CD4-positive, alpha-beta T cell (primary cell): ENCODE measurements at places on chromosomes 12 and 14. TPM values are rescaled to one million over a fixed set of nuclear protein-coding genes. Genes with fewer than 3 reads are reported as not detected.

DNA sequence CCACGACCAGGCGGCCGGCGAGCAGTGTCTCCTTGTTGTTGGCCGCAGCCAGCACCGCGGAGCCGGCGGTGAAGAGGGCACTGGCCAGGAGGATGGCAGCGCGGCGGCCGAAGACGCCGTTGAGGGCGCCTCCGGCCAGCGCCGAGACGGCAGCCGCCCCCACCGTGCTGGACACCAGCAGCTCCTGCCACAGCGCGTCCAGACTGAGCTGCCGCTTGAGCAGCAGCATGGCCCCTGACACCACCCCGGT, 691 bp downstream of the SLC2A13 start:
- peaks cover 9% of the 10 kb centered on the region for H3K27me3 ChIP-seq
- peaks cover 27% of the 10 kb centered on the region for H3K4me1 ChIP-seq
- no peak for DNase-seq
- no peak overlapping the region for H3K27ac ChIP-seq
- no peaks in the 10 kb centered on the region for H3K36me3 ChIP-seq

DNA sequence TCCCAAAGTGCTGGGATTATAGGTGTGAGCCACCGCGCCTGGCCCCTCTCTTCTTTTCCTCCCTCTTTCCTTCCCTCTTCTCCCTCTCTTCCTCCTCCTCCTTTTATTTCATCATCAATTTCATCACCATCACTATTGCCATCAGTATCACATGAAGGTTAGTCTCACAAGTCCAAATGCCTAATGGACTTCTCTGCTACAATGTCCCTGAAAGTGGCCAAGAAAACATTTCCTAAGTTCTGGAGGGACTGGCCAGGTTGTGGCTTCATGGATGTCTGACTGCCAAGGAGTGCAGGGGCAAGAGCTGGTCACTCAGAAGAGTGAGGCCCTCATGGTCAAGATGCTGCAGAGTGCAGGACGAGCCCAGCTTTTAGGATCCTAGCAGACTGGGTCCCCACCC, 97.6 kb downstream of the SYNE3 start:
- no peaks in the 10 kb centered on the region for H3K4me1 ChIP-seq
- no peaks in the 10 kb centered on the region for H3K27me3 ChIP-seq
- no peak overlapping the region for H3K4me3 ChIP-seq
- H3K27ac ChIP-seq = no peak overlapping the region

DNA sequence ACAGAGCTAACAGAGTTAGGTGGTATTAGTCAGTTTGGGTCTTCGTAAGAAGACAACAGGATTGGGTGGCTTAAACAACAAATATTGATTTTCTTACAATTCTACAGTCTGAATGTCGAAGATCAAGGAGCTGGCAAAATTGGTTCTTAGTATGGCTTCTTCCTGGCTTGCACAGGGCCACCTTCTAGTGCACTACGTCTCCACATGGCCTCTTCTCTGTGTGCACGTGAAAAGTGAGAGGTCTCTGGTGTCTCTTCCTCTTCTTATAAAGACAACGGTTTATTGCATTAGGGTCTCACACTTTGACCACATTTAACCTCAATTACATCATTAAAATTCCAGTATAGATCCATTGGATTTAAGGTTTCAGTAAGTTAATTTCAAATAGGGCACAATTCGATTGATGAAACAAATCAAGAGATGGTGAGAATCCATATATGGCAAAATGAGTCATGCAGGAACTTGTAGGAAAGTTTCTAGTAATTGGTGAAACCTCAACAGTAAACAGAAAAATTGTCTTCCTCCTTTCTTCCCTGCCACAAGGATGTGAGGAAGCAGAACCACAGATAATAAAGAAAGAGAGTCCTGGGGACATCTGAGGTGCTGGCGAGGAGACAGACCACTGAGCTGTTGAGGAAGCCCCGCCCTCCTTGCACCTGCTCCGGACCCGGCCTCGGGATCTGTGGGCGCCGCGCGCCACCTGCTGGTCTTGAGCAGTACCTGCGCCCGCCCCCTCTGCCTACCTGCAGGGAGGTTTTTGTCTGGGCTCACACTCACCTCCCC, 846.7 kb downstream of the TMEM121 start:
- peaks cover 12% of the 10 kb centered on the region for H3K4me1 ChIP-seq
- H3K27ac ChIP-seq = no peak overlapping the region
- DNase-seq = peak; percentile 84
- no peaks in the 10 kb centered on the region for H3K36me3 ChIP-seq
- no peaks in the 10 kb centered on the region for H3K27me3 ChIP-seq
- H3K4me3 ChIP-seq = no peak overlapping the region

LRRC43 gene
- total RNA-seq = not detected

BICDL1 gene
- total RNA-seq = 146 TPM
